Activated CD4-positive, alpha-beta T cell treated with anti-CD3 and anti-CD28 coated beads, Interleukin-2, amount 10 ng/mL, durations not matched to agents 7 days and 5 days (primary cell): ENCODE measurements at places on chromosomes 3 and 15.

DNA sequence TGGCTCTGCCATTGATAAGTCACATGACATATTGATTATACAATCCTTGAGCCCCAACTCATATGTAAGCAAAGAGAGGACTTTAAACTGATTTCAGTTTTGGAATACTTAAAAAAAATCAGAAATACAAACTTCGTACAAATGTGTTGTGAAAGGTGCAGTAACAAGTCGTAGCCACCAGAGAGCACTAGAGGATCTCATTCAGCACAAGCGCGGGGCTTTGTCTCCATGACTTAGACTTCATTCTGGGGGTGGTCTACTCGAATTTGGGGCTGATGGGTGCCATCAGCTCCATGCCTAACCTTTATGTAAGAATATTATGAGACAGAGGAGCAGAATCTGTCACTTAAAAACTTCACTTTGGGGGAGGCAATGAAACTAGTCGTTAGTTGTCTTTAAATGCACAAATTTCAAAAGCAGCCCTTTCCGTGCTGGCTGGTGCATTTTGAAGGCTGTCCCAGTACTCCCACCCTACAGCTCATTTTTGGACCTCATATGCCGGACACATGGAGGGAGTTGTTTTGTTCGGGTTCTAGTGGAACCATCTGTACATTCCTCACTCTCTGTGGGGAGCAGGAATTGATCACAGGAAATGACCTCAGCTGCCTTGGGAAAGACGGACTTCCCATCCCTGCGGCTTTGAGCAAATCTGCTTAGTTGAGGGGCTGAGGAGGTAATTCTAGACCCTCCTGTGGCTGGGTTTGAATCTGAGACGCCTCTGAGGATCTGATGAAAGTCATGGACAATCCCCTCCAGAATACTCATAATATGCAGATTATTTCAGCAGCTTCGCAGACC is 27.5 kb upstream of the MASP1 start:
- DNase-seq, result peak; percentile 55

GRCh38 chr15:53808058-53808706 is 48.7 kb upstream of the WDR72 start:
- no peak for DNase-seq

- no peak for DNase-seq
These were observed 24.2 kb downstream of the TMEM44 start for GRCh38 chr3:194608981-194609380.

GRCh38 chr3:20527368-20527767 is 341.4 kb upstream of the SGO1 start:
- no peak for DNase-seq

GRCh38 chr3:116473602-116474001 is 28.3 kb upstream of the LSAMP start:
- no peak for DNase-seq

DNA sequence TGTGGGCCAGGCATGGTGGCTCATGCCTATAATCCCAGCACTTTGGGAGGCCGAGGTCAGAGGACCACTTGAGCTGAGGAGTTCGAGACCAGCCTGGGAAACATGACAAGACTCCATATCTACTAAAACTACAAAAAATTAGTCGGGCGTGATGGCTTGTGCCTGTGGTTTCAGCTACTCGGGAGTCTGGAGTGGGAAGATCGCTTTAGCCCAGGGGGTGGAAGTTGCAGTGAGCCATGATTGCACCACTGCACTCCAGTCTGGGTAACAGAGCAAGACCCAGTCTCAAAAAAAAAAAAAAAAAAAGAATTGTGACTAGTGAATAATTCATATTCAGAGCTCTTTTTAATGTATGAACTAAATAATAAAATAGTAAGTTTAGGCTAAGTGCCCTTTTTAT is 87.8 kb upstream of the TSEN2 start:
- DNase-seq, result no peak
